ENCODE measurements at places on chromosomes 13 and 19.
A peak's percentile ranks its signal among the peaks of the same experiment; 100 is the strongest.

DNA sequence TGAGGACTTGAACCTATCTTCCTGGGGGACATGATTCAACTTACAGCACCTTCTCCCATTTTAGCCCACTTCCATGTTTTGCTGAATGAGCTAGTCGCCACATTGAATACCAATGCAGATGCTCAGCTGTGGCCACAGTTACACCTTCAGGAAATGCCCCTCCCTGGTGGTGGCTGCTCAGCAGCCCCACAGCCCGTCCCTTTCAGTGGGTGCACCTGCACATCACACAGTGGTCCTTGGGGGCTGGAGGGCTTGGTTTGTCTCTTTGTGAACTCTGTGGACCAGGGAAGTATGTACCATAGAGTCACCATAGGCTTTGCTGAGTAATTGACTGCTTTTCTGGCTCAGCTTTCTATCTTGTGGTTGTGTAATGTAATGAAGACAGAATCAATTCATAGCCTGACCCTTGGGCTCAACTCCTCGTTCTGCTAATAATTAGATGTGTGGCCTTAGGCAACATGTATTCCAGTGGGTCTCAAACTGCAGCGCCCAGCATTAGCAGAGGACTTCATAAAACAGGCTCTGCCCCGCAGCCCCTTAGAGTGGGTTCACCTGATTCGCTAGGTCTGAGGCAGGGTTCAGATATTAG is 48.1 kb upstream of the FARP1 start:
- DNase-seq = no peak

GRCh38 chr13:111548301-111548700 is 227.9 kb downstream of the TEX29 start:
- DNase-seq = no peak

DNA sequence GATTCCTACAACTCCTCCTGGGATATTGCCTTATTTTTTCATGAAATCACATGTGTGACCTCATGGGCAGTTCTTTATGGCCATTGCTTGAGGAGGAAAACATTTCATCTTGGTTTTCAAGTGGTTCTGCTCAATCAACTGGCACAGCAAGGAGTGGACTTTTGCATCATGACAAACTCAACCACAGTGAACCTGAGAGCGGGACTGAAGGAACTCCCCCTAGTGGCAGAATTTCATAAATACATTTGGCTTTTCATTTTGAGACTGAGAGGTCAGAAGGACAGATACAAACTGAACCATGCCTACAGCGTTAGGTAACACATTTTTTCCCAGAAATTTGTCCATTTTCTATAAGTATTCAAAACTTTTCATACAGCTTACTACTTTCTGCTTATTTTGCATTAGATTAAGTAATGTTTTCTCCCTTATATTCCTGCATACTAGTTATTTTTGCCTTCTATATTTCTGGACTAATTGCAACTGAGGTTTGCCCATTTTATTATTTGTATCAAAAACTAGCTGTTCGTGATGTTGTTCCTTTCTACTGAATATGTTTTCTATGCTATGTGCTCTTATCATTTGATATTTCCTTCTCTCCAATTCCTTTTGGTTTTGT is 13.4 kb upstream of the SIGLEC12 start:
- DNase-seq = peak; percentile 92

- no peak for DNase-seq
These were observed 324.5 kb downstream of the DNAJC15 start for GRCh38 chr13:43347877-43348276.

GRCh38 chr13:113820813-113821651 is 42.8 kb downstream of the GAS6 start:
- DNase-seq = no peak

- DNase-seq = no peak
These were observed 3.7 kb upstream of the CREB3L3 start for GRCh38 chr19:4149518-4150288.

GRCh38 chr19:47330466-47330869 is 1.5 kb upstream of the C5AR2 start:
- no peak for DNase-seq

- no peak for DNase-seq
These were observed 300.7 kb downstream of the KLF12 start for GRCh38 chr13:73833325-73834070.

DNA sequence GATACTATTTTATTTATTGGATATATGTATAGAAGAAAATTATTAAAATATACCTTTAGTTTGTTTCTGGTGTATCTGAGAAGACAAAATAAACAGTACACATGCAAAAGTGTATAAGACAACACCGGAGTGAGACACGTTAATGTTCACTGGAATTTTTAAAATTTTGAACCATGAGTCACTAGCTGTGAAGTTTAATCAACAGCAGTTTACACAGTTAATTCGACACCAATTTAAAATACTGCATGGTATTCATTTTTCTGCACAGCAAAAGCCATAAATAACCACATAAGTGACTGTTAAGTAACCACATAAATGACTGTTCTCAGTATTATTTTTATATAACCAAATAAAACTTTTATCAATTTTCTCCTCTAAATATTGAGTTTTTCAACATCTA is 418.7 kb upstream of the NBEA start:
- DNase-seq = no peak

GRCh38 chr13:73948848-73949529 is 185.2 kb downstream of the KLF12 start:
- no peak for DNase-seq

- DNase-seq = no peak
These were observed 138.2 kb downstream of the CRYL1 start for GRCh38 chr13:20387441-20387971.

DNA sequence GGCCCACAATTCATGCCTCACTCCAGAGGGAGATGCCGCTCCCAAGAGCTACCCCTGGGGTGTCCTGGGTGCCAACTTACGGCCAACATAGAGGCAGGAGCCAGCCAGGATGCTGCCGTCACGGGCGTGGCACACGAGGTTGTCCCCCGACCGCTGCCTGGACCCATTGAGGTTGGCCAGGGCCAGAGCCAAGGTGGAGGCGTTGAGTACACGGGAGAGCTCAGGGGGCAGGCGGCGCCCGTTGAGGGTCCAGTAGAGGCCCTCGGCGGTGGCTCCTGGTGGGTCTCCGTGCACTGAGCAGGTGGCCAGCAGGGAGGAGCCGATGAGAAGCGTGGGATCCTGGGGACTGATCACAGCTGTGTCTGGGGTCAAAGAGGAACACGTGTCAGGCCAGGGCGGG is 7.1 kb downstream of the CRLF1 start:
- no peak for DNase-seq

GRCh38 chr13:46641274-46642081 is 88.5 kb downstream of the LRCH1 start:
- DNase-seq = no peak

DNA sequence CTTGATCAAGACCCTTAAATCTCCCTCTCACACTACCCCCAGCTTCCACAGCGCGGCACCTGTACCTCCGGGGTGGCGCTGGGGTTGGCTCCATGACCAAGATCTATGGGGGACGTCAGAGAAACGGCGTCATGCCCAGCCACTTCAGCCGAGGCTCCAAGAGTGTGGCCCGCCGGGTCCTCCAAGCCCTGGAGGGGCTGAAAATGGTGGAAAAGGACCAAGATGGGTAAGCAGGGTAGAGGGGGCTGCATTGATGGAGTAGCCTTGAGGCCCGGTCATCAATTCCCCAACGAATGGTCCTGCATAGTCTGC is 8.1 kb upstream of the CD79A start:
- DNase-seq = no peak

GRCh38 chr13:72774019-72774418 is 7.7 kb downstream of the DIS3 start:
- DNase-seq = no peak

DNA sequence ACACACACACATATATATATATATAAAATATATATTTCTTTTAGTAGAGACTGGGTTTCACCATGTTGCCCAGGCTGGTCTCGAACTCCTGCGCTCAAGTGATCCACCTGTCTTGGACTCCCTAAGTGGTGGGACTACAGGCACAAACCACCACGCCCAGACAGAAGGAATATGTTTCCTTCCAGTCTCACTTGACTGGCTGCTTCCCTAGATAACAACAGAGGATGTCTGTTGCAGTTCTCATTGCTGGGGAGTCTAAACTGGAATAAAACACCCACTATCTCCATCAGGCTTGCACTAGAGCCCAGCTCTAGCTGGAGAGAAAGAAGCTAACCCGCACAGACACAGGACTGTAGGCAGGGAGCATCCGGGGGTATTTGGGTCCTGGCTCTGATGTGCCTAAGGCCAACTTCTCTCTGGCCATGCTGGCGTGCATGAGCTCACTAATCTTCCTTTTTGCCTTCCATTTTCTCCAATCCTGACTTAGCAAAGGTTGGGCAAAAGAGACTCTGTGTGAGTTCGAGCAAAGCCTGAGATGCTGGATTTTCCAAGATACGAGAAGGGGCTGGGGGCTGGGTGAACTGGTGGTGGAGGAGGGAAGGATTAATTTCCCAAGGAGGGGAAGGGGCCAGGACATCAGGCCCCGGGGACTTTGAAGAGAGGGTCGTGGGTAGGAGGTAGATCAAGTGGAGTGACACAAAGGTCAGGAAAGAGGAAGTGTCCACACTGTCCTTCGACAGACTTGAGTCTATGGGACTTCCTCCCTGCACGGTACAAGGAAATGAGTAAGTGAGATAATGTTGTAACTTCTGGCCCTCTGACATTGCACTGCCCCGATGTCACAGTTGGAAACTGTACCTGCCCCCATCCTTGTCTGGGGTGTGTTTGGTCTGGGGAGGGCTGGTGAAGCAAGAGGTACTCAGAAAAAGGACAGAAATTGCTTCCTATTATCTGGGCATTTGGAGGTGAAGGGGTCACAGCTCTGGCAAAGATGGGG is 22.5 kb upstream of the ALOX5AP start:
- peak; percentile 42 for DNase-seq

GRCh38 chr13:71861769-71862458 is 5.1 kb downstream of the DACH1 start:
- DNase-seq = no peak

GRCh38 chr19:46824890-46825730 is 25.5 kb downstream of the AP2S1 start:
- no peak for DNase-seq

DNA sequence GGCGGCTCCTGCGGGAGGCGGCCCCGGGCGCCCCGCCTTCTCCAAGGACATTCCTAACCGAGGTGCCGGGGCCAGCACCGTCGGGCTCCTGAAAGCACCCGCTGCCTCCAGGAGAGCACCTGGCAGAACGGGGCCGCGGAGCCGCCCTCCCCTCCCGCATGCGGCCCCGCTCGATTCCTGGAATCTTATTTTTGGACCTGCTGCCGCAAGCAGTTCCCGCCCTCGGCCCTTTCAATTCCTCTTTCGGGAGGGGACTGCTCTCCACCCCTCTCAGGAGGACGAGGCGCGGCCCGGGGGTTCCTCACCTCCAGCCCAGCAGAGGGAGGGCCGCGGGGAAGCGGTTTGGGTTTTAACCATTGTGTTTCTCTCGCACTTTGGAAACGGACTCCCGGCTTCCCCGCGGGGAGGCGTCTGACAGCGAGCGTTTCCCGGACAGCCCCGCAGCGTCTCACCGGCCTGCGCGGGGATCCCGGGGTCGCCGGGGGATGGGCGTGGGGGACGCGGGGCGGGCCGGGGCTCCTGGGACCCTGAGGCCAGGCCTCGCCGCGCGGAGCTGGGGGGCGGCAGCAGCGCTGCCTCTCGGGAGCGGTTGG is 849 bp downstream of the GAS6 start:
- no peak for DNase-seq

GRCh38 chr19:6752256-6753177 is 13.0 kb downstream of the TRIP10 start:
- DNase-seq = no peak

GRCh38 chr19:45774765-45775164 is 5.7 kb upstream of the SIX5 start:
- no peak for DNase-seq

GRCh38 chr13:48615049-48615448 is 38.7 kb upstream of the CYSLTR2 start:
- no peak for DNase-seq

DNA sequence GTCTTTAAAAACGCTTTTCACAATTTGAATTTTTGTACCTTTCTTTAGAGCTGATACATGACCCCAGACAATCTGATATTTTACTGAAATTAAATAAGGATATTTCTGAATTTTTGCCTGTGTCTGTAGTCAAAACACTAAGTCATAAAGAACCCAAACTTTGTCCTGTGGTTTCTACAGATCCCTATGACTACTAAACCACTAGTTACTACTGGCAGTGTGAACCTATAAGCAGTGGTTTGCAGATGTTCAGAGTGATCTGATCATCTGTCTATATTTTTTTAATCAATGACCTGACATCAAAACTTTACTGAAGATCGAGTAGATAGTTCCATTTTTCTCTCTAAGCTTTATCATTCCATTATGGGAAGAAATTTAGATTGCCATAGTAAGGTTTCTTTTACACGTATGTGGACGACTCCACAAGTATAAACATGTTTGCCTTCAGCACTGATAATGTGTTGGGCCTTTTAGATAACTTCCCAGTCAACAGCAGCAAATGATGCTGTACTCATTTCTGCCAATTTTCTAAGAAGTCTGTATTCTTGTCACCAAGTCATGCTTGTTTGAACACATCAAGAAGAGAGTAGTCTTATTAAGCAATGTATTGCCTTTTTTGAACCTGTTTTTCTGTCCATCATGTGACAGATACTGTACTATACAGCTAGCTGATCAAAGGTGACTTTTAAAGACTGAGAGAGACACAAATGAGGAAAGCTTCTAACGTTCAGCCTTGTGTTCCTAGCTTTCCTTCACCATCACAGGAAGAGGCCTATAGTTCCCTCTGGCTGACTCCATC is 21.8 kb downstream of the POLR1D start:
- DNase-seq = no peak

DNA sequence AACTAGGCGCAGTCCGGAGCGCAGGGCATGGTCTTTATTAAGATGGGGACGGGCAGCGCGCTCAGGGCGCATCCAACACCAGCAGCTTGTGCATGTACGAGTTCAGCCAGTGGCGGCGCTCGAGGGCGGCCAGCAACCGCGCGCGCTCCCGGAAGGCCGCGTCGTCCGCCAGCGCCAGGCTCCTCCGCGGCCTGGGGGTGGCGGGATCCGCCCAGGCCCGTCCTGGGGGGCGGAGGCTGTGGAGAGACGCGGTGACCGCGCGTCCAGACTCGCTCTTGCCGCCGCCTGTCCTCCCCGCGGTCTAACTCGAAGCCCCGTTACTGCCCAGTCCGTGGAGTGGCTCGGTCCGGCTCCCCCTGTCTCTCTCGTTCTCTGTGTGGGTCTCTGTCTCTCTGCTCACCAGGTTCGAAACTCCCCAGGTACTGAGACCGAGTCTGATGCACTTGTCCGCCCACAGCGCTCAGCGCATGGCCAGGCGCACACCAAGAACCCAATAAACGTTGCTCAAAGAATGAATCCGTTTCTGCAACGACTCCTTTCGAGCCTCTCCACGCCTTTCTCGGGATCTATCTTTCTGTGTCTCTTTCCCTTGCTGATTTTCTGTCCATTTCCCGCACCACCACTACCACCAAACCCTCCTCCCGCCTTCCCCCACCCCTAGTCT is 702 bp downstream of the PTH2 start:
- no peak for DNase-seq

- no peak for DNase-seq
These were observed 340.0 kb upstream of the SLITRK5 start for GRCh38 chr13:87331178-87331577.

DNA sequence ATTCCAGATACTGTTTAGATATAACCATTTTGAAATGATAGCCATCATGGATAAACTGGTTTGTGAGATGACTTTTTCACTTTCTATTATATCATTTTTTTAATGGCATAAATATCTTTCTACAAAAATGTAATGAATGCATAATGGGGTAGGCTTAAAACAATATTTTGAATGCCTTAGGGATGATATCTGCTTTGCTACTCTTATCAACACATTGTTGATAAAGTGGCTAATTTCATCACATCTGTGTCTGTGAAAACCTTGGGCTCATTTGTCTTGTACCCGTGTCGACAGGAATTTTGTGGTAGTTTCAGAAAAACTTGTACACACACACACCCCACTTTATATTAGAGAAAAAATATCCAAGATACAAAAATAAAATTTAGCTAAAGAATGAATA is 44.1 kb downstream of the SLITRK6 start:
- no peak for DNase-seq
